ENCODE measurements at places on chromosomes 5 and 9. TPM values are rescaled to one million over a fixed set of nuclear protein-coding genes. Genes with fewer than 3 reads are reported as not detected.
A peak's percentile ranks its signal among the peaks of the same experiment; 100 is the strongest.

GRXCR2 gene
- not detected for total RNA-seq

GABRA6 gene
- total RNA-seq: not detected

KCNV2 gene
- not detected for total RNA-seq

CORO2A gene
- total RNA-seq: 10.1 TPM

SLC1A1 gene
- 7.1 TPM for total RNA-seq

C5orf34 gene
- total RNA-seq: 1.9 TPM

GRCh38 chr5:94976853-94977252 is 308.0 kb downstream of the MCTP1 start:
- peaks cover 5% of the 10 kb centered on the region for H3K4me1 ChIP-seq
- no peak overlapping the region for H3K4me3 ChIP-seq
- H3K27me3 ChIP-seq: peaks cover 8% of the 10 kb centered on the region
- DNase-seq: no peak
- H3K27ac ChIP-seq: no peak overlapping the region

- H3K4me3 ChIP-seq: no peak overlapping the region
- no peaks in the 10 kb centered on the region for H3K36me3 ChIP-seq
Measured at GRCh38 chr9:119083673-119084072, 285.6 kb downstream of the BRINP1 start.

- H3K4me1 ChIP-seq: peaks cover 12% of the 10 kb centered on the region
- no peak for DNase-seq
- H3K4me3 ChIP-seq: no peak overlapping the region
- H3K27ac ChIP-seq: no peak overlapping the region
- H3K27me3 ChIP-seq: no peaks in the 10 kb centered on the region
Measured at GRCh38 chr5:167245868-167246267, 1045.6 kb upstream of the WWC1 start.

DNA sequence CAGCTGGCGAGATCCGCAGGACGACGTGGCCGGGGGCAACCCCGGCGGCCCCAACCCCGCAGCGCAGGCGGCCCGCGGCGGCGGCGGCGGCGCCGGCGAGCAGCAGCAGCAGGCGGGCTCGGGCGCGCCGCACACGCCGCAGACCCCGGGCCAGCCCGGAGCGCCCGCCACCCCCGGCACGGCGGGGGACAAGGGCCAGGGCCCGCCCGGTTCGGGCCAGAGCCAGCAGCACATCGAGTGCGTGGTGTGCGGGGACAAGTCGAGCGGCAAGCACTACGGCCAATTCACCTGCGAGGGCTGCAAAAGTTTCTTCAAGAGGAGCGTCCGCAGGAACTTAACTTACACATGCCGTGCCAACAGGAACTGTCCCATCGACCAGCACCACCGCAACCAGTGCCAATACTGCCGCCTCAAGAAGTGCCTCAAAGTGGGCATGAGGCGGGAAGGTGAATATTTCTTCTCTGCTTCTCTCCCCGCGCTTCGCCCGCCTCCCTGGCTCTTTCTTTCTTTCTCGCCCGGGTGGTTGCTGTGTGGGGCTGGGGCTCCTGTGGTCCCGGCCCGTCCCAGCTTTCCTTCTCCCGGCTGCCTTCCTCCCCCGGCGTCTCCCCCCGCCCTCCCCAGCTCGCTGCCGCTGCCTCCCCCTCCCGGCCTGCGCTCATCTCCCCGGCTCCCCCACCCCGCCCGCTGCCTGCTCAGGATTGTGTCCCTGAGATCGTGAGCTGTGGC is 2.2 kb downstream of the NR2F1 start:
- H3K27me3 ChIP-seq: no peaks in the 10 kb centered on the region
- no peak for DNase-seq
- H3K27ac ChIP-seq: peak overlapping the region; percentile 99
- peaks cover 8% of the 10 kb centered on the region for H3K36me3 ChIP-seq
- peaks cover 40% of the 10 kb centered on the region for H3K4me1 ChIP-seq

GRCh38 chr5:134427540-134428041 is 15.9 kb upstream of the CDKN2AIPNL start:
- H3K36me3 ChIP-seq: no peaks in the 10 kb centered on the region
- peaks cover 3% of the 10 kb centered on the region for H3K4me1 ChIP-seq
- no peak overlapping the region for H3K27ac ChIP-seq
- H3K4me3 ChIP-seq: no peak overlapping the region
- peaks cover 17% of the 10 kb centered on the region for H3K27me3 ChIP-seq

- H3K4me3 ChIP-seq: no peak overlapping the region
- H3K36me3 ChIP-seq: peaks cover 22% of the 10 kb centered on the region
- DNase-seq: no peak
- H3K27me3 ChIP-seq: no peaks in the 10 kb centered on the region
Measured at GRCh38 chr5:133106761-133107572, 55.2 kb downstream of the HSPA4 start.

DNA sequence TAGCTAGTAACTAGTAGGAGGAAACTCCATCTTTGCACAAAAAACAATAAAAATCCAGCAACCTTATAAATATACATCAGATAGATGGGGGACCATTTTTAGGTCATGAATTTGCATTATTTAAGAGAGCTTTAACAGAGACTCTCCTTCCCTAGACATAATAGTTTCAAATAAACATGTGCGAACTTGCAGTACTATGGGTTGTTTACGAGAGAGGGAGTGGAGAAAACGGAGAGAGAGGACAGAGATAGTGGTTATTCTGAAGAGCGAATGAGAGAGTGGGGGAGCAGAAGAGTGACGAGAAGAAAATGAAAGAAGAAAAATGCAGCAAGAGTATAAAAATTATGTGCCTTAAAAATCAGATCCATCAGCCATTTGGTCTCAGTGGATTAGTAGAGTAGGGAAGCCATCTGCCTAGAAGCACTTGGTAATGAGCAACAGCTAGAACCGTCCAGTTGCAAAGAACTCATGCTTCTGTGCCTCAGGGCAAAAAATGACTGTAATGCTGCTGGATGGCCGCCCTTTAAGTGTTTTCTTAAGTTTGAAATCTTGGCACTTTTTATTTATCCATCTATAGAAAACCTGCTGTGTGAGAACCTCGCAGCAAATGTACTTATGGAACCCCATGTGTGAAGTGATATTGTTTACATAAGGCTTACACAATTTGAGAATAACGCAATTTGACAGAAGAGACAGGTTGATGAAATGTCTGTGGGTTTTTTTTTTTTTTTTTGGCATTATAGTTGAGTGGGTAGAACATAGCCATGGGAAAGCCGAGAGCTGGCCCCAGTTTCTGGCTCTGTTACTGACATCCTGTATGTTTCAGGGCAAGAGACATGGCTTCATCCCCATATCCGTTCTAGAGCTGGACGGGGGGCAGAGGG is 95.6 kb upstream of the ZNF608 start:
- peaks cover 38% of the 10 kb centered on the region for H3K4me1 ChIP-seq
- DNase-seq: no peak

- H3K4me3 ChIP-seq: no peak overlapping the region
- peak overlapping the region; percentile 86 for H3K27ac ChIP-seq
- peaks cover 2% of the 10 kb centered on the region for H3K36me3 ChIP-seq
- H3K27me3 ChIP-seq: no peaks in the 10 kb centered on the region
- DNase-seq: no peak
- H3K4me1 ChIP-seq: peaks cover 44% of the 10 kb centered on the region
Measured at GRCh38 chr9:129933185-129934040, 98.2 kb downstream of the USP20 start.

GRCh38 chr9:124257844-124258606 is at the start of gene NEK6:
TSS of gene NEK6 (plus strand) at chr9:124257949. CDS start at chr9:124301965, 44,016 bp downstream.
- no peaks in the 10 kb centered on the region for H3K27me3 ChIP-seq
- peaks cover 3% of the 10 kb centered on the region for H3K36me3 ChIP-seq
- peak within 1 kb of the TSS; percentile 95 for H3K4me3 ChIP-seq
- H3K27ac ChIP-seq: peak within 1 kb of the TSS; percentile 99

GRCh38 chr9:131253891-131254491 is 22.3 kb downstream of the FAM78A start:
- no peaks in the 10 kb centered on the region for H3K27me3 ChIP-seq
- H3K4me1 ChIP-seq: peaks cover 9% of the 10 kb centered on the region
- no peak overlapping the region for H3K27ac ChIP-seq
- no peak overlapping the region for H3K4me3 ChIP-seq
- H3K36me3 ChIP-seq: no peaks in the 10 kb centered on the region
- DNase-seq: no peak

- no peak for DNase-seq
- no peak overlapping the region for H3K4me3 ChIP-seq
- H3K27me3 ChIP-seq: peaks cover 3% of the 10 kb centered on the region
- no peak overlapping the region for H3K27ac ChIP-seq
- no peaks in the 10 kb centered on the region for H3K36me3 ChIP-seq
Measured at GRCh38 chr9:82736126-82736525, 326.8 kb downstream of the RASEF start.

Data from chondrocyte (in vitro differentiated cells).